ENCODE measurements at places on chromosomes 12 and 14.

- DNase-seq, result no peak
These were observed 97.8 kb downstream of the RERG start for GRCh38 chr12:15123401-15123800.

- no peak for DNase-seq
These were observed 54.3 kb upstream of the PYGL start for GRCh38 chr14:50998612-50999011.

DNA sequence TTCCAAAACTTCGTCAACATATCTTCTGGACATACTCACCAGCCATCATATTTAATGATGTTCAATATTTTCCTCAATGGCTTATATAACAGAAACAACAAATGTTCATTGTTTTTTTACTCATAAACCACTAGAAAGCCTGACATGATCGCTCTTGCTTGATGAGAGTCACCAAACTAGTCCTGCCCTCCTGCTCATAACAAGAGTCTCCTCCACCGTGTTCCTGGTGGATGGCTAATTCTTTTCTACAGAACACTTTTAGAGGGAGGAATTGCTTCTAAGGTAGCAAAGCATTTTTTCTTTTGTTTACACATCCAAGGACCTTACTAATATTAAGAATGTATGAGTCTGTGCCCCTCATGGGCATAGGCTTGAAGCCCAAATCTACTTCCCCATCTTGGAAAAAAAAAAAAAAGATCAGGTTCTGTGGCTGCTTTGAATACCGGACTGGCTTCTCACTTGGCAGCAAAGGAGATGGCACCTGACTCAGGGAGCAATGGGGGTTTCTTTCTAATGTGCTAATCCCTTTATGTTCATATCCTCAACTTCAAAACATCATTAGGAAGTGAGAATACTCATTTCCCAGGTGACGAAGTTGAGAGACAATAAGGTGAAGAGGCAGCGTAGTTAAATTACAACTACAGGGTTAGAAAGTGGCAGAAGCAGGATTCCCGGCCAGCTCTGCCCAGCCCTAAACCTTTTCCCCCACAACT, 188.8 kb downstream of the EPS8 start:
- DNase-seq, result no peak

GRCh38 chr12:82650627-82651337, 35.9 kb upstream of the TMTC2 start:
- peak; percentile 77 for DNase-seq

- no peak for DNase-seq
These were observed 32.9 kb upstream of the CHST11 start for GRCh38 chr12:104423809-104424208.

GRCh38 chr12:127896661-127897060, 370.3 kb upstream of the TMEM132C start:
- no peak for DNase-seq

GRCh38 chr12:118237052-118237665, 101.2 kb downstream of the PEBP1 start:
- DNase-seq, result no peak

DNA sequence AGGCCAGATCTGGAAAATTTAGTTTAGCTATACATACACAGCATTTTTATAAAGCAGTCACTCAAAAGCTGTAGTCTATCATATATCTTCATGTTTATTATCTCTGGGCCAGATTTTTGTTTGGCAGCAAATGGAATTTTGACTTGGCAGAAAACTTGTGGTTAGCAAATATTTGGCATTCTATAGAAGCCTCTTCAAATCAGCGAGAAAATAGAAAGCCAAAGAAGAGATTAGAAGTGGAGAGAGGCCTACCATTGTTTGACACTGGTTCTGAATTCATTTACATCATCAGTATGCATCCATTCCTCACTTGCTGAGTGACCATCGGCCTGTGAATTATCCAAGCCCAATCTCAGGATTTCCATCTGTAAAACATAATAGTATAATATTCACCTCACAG, 1077.6 kb downstream of the GALC start:
- DNase-seq, result no peak

DNA sequence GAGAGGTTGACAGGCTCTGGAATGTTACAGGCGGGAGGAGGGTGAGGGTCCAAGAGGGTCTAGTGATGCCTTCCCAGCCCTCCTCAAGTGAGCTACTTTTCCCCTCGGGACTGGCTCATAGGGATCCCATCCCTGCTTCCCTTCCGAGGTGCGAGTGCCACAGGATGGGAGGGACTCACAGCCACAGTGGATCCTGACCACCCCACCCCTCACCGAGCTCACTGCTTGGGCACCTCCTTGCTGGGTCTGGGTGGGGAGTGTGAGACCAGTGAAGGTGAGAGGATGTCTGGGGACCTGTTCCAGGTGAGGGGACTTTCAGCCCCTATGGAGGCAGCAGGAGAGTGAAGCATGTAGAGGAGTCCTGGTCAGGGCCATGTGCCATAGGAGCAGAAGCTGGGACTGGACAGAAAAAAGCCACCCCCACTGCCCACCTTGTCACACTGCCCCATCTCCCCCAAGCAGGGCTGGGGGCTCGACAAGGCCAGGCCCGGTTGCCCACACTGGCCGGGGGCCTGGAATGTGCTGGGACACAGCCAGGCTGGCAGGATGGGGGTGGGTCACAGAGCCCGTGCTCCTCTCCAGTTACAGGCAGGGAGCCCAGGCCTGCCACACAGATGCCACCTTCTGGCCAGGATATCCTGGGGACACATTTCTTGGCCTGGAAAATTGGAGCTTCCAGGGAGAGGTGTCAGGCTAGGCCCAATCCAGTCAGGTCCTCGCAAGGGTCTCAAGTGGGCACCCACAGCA, 1.7 kb upstream of the TNS2 start:
- DNase-seq, result no peak

- no peak for DNase-seq
These were observed 146.0 kb upstream of the IFNG-AS1 start for GRCh38 chr12:67843257-67843656.

GRCh38 chr12:119082496-119082895, 96.2 kb upstream of the HSPB8 start:
- DNase-seq, result no peak

GRCh38 chr14:105889666-105890473, 363.5 kb downstream of the TMEM121 start:
- no peak for DNase-seq

DNA sequence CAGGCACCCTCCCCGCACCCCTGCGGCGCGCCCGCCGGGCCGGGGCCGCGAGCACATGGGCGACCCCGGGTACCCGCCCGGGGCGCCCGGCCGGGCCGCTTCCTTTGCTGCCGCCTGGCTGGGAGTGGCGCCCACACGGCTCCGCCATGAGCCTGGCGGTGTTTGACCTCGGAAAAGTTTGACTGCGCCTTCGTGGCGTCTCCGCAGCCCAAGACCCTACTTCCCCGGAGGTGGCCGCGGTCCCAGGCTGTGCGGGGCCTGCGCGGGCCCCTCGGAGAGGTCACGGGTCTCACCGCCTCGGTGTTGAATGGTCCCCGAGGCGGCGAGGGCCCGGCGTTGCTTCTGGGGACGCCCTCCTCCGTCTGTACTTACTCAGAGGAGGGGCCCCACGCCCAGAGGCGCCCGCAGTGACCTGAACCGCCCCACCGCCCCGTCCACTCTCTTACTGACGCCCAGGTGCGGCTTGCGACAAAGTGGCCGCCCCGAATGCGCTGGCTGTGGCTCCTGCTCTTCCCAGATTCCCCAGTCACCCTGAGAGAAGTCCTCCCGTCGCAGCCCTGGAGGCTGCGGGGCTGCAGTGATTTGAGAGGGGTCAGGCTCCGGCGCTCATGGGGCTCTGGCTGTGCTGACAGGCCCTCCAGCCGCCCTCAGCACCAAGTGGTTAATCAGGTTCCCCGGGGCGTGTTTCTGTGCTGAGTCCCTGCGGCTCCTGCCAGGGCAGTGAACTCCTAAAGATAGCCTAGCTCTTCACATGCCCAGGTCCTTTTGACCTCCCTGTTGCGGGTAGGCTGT, 5.8 kb downstream of the KMT5A start:
- DNase-seq, result no peak

DNA sequence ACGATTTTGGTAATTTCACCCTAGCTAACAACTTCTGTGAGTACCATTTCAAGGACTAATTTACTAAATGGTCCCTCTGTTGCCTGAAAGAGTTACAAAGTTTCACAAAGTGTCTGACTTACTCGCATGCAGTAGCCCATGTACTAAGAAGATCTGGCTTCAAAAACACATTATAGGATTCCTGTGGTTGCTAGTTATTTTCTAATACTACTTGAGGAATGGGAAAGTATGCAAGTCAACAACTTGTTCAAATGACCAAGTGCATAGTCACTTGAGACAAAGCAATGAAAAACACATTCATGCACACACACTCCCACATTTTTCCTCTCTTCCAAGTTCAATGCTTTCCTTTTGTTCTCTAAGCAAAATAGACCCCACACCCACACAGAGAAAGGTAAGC, 219.7 kb upstream of the TMPO start:
- no peak for DNase-seq

DNA sequence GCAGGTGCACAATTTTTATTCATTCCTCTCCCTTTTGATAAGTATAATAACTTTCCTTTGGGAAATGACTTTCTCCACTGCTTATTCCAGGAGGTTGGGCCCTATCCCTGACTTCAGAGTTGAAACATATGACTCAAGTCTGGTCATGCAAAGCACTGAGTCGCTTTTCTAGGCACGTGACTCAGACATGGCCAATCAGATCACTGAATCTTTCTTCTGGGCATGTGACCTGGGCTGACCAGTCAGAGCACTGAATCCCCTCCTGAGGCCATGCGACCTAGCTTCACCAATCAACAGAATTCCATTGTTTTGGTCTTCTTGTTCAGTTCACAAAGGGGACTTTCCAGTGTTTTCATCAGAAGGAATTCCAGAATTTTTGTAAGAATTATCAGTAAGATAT, 377.1 kb upstream of the KITLG start:
- no peak for DNase-seq

- no peak for DNase-seq
These were observed 27.1 kb downstream of the DAD1 start for GRCh38 chr14:22561661-22562579.

- DNase-seq, result peak; percentile 25
These were observed 170.5 kb downstream of the NDUFA12 start for GRCh38 chr12:94832780-94833681.

DNA sequence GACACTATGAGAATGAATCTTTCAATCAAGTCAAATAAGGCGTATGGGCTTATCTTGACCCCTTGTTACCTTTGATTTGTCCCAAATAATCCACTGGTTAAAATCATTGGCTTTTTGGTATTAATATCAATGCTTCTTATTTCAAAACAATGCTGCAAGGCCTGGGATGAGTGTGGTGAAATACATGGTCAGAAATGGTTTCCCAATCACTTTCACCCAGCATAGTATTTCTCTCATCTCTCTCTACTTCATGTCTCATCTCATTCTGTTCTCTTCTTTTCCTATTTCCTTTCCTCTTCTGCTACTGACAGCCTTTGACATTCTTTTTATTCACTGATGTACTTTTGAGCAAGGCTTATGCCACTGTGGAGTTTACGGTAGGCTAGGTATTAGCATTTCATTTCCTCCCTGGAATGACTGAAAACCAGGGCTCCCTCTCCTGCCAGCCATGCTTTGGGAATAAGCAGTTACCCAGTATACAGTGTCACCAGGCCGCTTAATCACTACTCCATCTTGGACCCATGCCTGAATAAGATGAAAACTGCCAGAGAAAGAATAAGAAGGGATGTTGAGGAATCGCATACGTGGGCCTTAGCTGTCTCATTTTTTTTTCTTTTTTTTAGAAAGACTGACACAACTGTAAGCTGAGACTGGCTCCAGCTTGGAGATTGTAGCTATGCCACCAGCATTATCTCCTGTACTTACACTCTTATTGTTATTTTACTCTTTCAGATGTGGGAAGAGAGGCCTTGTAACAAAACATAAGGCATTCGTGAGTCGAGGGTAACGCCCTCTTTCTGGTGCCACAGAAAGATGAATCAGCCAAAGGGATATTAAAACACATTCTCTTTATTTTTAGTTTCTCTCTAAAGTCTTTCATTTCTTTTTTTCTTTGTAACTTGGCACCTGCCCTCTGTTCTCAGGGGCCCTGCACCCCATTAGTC, 53.5 kb downstream of the IGF1 start:
- no peak for DNase-seq

- no peak for DNase-seq
These were observed 57.7 kb upstream of the NPFF start for GRCh38 chr12:53564941-53565340.

DNA sequence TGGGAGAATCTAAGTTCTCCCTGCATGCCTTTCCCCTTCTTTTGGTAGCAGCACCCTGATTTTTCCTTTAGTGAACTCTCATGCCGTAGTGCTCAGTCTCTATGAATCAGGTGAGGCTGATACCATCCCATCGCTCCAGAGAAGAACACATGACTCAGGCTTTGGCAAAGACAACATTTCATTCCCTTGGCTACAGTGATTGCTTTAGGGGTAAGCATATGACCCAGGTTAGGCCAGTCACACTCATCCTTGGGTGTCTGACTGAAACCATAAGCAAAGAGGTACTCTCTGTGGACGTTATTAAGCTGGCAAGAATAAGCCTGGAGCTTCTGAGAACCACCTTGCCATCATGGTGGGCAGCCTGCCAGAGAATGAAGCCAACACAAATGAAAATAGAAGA, 141.8 kb downstream of the MYRFL start:
- DNase-seq, result no peak

DNA sequence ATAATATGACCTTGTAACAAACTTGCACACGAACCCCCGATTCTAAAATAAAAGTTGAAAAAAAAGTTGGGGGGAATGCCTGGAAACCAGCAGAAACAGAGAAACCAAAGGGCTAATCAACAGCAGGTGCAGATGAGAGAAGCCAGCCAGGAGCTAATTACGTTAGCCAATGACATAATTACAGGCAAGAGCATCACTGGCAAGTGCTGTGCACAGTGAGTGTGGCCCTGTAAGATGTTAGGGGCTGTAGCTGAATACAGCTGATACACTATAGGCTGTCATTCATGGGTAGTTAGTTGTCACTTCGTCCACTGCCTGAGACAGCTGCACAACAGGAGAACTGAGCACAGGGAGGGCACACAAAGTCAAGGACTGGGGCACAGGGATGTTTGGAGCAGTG, 7.3 kb upstream of the FGF23 start:
- no peak for DNase-seq

GRCh38 chr12:114656906-114657596, 26.9 kb downstream of the TBX3 start:
- DNase-seq, result no peak

- no peak for DNase-seq
These were observed 28.2 kb upstream of the TMEM233 start for GRCh38 chr12:119565404-119565803.

DNA sequence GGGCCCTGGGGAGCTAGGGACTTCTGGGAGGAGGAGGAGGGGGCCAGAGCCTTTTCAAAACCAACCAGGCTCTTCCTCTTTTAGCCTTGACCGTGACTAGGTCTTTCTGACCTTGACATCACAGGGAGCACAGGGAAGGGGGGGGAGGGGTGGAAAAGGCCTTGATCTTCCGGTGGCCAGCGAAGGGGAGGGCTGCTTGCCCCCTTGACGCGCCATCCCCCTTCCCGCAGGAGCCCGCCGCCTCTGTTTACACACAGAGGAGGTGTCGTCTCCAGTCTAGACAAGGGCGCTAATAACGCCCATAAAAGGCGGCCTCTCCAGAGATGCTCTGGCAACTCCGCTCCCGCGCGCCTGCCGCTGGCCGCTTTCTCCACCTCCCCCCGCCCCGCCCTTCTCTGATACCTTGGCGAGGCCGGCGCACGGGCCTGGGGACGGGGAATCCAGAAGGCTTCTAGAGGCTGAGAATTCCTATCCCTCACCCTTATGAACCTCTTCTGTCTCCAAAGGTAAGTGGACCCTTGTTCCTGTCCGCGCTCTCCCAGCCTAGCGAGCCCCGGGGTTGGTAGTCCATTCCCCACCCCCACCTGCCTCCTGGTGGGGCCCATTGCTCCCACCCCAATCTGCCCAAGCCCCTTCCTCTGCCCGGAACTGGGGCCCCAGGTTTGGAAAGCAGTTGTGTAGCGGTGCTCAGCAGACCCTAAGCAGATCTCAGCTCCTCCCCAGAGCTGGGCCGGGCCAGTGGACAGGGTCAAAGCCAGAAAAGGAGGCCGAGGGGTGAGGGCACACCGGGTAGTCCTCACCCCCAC, 4.9 kb upstream of the HOXC12 start:
- no peak for DNase-seq
